ENCODE measurements at places on chromosomes 11 and 22.

DNA sequence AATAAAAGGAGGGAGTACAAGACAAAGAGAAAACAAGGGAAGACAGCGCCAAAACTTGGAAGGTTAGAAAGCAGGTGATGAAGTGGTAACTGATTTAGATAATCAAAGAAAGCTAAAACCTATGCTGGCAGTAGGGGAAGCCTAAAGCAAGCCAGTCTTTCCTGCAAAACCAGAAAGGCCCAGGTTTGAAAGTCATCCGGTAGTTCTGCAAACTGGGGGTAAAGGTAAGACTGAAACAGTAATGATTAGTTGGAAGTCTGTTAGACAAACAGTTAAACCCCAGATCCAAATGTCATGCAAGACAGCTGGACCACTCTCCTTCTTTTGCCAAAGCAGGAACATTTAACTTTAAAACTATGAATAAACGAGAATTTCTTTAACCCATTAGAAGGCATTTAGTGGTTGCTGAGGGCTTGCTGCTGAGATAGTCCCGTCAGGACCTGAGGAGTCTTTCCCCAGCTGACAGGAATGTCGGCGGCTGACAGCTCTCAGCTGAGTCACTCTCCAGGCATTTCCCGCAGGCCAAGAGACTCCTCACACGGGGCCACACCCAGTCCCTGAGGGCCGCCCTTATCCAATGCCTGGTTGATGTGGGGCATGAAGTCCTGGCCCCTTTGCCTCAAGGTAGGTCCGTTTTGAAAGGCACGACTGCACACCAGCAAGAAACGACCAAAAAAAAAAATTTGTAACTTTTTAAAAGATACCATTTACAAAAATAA lies 36.3 kb upstream of the CFAP300 start:
- no peak for DNase-seq

- DNase-seq, result no peak
Observed at GRCh38 chr11:121665206-121665838, 212.6 kb upstream of the SORL1-AS1 start.

DNA sequence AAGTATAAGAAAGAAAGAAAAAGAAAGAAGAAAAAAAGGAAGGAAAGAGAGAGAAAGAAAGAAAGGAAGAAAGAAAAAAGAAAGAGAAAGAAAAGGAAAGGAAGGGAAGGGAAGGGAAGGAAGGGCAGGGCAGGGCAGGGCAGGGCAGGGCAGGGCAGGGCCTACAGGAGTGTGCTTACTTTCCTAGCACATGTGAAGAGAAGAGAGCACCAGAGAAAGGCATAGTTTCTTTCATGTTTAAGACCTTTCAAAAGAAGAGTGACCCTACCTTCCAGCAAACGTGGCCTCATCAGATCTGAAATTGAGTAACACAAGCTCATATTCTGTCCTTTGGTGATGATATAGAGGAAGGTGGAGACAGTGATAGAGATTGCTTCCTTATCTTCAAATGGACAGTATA lies 899.3 kb upstream of the RAG2 start:
- no peak for DNase-seq

GRCh38 chr11:45073685-45074141 lies 72.7 kb upstream of the PRDM11 start:
- DNase-seq, result no peak

DNA sequence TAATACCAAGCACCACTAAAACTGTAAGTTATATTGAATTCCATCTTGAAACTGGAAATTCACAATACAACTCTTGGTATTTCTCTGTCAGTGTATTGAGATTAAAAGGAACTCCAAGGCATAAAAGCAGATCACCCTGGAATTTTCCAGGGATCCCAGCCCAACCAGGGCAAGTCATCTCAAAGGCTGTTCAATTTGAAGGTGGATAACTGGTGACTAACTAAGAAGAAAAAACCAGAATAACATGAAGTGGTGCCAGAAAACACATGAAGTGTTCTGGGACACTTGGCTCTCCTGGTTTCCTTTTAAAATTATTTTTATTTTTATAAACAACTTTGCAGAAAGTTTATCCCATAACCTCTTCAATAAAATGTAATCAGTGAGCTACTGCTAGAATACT lies 7.8 kb upstream of the BMAL1 start:
- DNase-seq, result no peak

DNA sequence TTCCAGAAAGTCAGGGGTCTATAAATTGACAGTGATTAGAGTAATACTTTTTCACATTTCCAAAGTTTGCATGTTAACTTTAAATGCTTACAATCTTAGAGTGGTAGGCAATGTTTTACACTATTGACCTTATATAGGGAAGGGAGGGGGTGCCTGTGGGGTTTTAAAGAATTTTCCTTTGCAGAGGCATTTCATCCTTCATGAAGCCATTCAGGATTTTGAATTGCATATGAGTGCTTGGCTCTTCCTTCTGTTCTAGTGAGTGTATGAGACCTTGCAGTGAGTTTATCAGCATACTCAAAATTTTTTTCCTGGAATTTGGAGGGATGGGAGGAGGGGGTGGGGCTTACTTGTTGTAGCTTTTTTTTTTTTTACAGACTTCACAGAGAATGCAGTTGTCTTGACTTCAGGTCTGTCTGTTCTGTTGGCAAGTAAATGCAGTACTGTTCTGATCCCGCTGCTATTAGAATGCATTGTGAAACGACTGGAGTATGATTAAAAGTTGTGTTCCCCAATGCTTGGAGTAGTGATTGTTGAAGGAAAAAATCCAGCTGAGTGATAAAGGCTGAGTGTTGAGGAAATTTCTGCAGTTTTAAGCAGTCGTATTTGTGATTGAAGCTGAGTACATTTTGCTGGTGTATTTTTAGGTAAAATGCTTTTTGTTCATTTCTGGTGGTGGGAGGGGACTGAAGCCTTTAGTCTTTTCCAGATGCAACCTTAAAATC lies 5.3 kb downstream of the MALAT1 start:
- DNase-seq, result peak; percentile 53

- DNase-seq, result no peak
Observed at GRCh38 chr11:122882189-122882856, at the start of gene JHY. Gene JHY (plus strand): TSS chr11:122882759. CDS start chr11:122885850, 3,091 bp downstream.

DNA sequence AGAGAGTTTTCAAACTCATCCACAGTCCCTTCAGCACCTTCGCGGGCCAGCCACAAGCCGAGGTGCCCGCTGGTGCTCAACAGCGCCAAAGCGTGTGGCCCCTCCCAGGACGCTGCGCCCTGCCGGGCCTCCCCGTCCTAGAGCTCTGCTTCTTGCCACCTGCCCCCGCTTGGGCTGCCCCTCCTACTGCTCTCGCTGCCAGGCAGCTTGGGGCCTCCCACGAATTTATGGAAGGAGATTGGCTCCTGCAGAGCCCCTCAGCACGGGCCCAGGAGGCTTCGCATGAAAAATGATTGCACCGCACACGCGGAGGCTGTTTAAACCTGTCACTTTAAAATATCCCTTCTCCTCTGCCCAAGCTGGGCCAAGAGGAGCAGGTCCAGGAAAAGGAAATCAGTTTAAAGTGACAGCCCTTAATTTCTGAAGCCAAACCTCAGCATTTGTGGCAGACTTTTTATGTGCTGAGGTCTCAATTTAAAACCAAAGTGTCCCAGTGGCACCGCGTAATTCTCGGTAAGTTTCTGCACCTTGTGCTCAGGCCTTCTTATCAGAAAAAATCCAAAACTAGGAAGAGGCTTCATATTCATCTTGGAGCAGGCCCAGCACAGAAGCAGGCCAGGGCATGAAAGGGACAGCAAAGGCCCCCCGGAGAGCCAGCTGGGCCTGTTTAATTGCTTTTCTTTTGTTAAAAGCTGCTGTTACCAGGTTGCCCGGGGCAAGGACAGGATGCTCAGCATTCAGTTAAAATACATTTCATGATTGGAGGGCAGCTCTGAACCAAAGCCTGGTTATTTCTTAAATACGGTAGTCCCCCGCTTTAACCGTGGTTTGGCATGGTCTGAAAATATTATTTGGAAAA lies 303.6 kb downstream of the OPCML start:
- no peak for DNase-seq

- no peak for DNase-seq
Observed at GRCh38 chr11:10597877-10598351, 29.4 kb upstream of the LYVE1 start.

All from CD4-positive, alpha-beta T cell treated with Interleukin-17A for 1 hour (primary cell).